ENCODE measurements at places on chromosomes 12 and 14.

DNA sequence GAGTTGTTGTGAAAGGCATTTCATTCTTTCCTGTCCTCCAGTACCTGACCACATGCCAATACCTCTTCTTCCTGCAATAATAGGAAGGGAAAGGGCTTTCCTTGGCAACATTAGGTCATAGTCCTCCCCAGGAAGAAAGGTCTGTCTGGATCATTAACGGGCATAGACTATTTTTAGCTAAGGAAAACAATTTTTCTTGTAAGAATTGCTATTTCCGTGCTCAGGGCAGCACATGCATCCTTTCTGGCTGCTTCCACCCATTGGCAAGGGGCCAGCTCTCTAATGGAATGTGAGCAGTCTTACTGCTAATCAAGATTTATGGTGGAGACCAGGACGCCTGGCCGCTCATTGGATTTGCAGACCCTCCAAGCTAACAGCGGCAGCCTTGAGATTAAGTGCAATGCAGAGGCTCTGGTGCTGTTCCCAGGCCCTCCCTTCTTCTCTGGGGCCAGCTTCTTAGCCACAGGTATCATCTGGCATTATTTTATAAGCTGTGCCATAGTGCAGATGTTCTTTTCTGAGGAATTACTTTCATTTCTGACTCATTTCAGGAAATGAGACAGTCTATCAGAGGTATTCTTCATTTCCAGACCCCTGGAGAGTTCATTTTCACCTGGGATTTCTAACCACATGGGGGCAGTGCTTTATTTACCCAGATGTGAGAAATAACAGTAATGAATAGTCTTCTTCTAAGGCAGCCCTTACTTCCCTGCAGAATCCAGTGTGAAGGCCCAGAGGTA is 52.9 kb downstream of the ANO6 start:
- DNase-seq: peak; percentile 75

GRCh38 chr14:32400480-32400879 is 71.4 kb downstream of the AKAP6 start:
- DNase-seq: no peak

DNA sequence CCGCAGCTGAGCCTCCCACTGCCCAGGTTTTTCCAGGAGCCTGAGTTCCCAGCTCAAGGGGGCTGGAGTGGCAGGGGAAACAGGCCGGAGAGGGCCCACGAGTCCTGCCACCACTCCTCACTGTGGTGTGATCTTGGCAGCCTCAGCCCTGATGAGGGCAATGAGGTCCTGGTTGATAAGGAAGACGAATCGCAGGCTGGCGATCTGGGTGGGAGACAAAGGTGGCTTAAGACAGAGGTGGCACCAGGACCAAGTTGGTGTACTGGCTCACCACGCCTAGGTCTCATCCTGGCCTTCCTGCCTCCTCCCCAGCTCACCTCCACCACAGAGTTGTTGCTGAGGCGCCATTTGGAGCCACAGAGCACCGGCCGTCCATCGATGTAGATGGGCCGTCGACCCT is 9.4 kb downstream of the MCRS1 start:
- no peak for DNase-seq

- DNase-seq: no peak
These were observed 28.5 kb downstream of the PAWR start for GRCh38 chr12:79662046-79662811.

GRCh38 chr12:108722992-108723766 is 8.1 kb downstream of the CORO1C start:
- no peak for DNase-seq

DNA sequence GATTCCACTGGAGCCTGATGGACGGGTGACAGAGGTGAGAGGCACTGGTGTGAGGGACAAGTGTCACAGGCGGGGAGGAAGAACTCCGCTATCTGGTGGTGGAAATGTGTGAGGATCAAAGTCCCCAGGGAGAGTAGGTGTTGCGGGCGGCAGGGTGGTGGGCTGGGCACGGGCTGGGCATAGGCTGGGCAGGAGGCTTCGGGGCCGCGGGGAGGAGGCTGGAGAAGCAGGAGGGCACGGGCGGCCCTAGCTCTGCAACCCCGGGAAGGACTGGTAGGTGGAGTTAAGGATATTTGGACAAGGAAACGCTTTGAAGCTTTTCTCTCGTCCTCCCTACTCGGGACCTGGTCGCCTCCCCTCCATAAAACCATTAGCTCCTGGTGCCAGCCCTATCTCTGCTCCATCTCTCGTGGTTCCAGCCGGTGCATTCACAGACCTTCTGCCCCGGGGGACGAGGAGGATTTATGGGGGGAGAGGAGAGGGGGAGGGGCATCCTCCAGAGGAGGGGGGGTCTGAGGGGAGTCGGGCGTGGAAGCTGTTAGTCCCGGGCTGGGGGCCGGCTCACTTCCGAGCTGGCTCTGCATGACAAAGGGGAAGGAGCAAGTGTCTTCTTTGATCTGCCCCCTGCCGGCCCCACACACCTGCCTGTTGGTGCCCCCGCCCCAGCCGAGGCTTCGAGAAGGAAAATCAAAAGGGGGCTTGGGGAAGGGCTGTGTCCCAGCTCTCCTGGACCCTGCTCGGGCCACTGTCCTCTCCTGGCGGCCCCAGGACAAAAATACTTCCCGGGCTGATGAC is 504 bp downstream of the WNT5B start:
- DNase-seq: no peak

DNA sequence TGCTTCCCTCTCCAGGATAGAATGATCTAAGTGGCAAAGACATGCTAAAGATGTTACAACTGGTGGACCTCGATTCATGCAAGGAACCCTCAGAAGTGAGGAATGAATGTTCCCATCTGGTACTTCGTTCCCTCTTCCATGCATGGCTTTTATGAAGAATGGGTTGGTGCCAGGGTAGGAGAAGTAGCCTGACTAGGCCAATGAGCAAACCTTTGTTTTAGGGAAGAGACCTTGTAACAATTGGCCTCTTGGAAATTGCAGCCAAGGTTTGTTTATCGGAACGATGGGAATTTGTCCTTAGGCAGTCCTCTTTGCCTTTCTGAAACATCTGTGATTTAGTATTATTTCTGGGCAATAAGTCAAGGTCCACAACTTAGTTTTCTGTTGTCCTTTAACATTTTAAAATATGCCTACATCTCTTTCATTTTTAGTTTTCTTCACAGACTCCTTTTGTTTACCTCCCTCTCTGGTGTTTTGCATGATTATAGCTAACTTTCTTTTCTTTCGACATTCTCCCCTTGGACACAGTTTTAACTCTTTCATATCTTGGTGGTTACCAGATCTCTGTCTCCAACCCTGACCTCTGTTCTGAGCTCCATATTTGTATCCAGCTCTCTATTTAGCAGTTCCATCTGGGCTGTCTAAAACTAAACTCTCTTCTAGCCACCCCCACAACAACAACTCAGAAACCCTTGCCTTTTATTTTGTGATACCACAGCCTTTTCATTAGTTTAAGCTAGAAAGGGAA is 70.0 kb downstream of the DIP2B start:
- DNase-seq: no peak
